Activated CD8-positive, alpha-beta memory T cell treated with anti-CD3 and anti-CD28 coated beads for 24 hours (primary cell): ENCODE measurements at places on chromosomes 7 and 10.

DNA sequence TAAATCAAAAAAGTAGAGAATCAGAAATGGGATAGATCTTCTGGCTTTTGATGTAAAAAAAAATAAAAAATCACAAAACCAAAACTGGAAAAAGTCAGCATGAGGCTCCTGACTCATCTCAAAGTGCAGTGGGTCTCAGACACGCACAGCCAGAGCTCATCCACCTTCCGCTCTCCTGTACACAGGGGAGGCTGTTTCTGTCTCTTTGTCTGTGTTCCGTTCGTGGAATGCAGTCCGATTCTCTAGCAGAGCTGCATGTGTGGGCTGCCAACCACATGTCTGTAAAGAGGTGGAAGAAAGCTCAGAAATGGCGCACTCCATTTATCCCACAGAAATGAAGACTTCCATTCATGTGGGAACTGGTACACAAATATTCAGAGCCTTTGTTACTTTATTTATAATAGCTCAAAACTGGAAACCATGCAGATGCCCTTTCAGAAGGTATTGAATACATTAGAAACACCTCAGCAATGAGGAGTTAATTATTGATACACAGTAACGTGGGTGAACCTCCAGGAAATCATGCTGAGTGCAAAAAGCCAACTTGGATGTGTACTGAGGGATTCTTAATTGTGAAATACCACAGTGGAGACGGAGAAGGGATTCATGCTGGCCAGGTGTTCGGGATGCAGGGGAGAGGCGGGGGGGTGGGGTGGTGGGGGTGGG, 123.3 kb downstream of the TRRAP start:
- DNase-seq, result peak; percentile 65

GRCh38 chr10:18400201-18400905, 251.0 kb downstream of the NSUN6 start:
- no peak for DNase-seq

DNA sequence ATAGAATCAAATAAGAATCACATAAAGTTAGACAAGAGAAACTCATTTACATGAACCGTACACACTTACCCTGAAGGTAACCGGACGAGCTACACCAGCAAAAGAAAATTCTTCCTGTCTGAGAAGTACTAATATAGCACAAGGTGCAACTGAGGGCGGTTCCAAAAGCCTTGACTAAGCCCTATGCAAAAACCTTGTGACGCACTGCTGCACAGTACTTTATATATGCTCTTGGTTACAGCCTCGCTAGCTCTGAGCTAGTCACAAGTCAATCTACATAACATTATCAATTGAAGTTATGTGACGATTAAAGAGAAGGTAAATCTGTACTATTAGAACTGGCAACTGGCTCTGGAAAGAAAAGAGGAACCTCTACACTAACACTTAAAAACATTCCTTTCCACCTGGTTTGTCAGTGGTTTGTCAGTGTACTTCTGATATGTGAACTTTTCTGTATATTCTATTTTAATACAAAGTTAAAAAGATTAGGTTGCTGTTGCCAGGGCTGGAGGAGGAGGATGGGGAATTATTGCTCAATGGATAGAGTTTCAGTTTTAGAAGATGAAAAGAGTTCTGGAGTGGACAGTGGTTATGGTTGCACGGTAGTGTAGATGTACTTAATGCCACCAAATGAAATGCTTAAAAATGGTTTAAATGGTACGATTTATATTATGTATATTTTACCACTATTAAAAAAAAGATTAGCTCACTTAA, 21.6 kb downstream of the NT5C3A start:
- DNase-seq, result no peak

DNA sequence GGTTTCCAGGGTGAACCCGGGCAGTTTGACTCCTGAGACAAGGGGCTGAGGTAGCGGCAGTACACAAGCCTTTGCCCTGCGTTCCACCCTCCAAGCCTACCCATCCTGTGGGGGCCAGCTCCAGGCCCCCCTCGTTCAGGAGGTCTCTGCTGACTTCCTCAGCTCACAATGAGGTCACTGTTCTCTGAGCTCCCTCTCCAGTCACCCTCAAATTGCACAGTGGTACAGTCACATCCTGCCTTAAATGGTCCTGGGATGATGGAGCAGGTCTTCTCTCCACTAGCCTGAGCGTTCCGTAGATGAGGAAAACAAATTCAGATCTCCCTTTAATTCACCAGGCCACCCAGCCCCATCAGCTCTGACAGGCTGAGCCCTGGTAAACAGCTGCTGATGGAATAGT, 90.2 kb downstream of the SH3PXD2A start:
- DNase-seq, result no peak

DNA sequence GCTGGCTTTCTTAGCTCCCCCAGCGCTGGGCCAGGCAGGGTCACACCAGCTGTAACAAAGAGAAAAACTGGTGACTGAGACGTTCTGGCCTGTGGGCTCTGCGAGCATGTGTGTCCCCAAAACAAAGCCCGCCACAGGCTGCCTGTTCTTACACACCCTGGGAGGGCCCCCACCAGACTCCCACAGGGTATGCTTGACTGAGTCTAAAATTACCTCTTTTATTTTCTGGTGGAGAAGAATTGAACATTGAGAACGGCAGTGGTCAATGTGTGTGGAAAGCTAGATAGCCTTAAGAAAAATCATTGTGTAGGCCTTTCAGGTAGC, 808 bp downstream of the C10orf71 start:
- no peak for DNase-seq

GRCh38 chr7:138892812-138893211, 88.4 kb downstream of the KIAA1549 start:
- DNase-seq, result no peak

GRCh38 chr10:7464691-7465090, 53.9 kb upstream of the SFMBT2 start:
- DNase-seq, result no peak
